ENCODE measurements at places on chromosomes 4 and X.
A peak's percentile ranks its signal among the peaks of the same experiment; 100 is the strongest.

- no peak for DNase-seq
Measured at GRCh38 chr4:100067255-100067654, 117.2 kb upstream of the H2AZ1 start.

DNA sequence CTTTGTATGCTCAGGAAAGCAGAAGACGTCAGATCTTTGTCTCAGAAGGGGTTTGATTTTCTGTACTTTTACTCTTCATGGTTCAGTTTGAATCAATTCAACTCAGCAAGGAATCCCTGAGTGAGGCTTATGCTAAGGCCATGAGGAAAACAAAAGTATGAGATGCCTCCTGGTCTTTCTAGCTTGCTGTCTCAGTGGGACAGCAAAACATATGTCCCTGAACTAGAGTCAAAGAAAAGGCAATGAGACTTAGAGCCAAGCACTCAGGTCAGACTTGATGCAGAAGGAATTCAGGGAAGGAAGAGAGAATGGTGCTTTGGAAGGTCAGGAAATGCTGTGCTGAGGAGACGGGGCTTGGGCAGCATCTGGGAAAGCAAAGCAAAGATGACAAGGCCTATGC lies 236.2 kb upstream of the SFRP2 start:
- no peak for DNase-seq

DNA sequence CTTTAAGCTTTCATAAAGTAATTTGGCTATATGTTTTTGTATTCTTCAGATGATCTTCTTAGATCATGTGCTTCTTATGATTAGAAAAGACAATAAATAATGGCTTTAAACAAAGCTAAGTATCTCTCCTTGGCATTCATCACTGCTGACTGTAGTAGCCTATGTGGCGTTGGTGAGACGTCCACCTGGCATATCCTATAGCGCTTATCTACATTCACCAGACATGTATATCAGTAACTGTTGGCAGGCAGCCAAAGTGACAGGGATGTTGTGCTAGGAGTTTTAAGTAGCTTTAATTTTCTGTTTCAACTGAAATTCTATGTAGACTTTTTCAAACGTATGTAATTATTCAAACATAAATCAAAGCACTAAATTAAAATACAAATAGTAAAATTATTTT lies 276.4 kb downstream of the IL15 start:
- no peak for DNase-seq

DNA sequence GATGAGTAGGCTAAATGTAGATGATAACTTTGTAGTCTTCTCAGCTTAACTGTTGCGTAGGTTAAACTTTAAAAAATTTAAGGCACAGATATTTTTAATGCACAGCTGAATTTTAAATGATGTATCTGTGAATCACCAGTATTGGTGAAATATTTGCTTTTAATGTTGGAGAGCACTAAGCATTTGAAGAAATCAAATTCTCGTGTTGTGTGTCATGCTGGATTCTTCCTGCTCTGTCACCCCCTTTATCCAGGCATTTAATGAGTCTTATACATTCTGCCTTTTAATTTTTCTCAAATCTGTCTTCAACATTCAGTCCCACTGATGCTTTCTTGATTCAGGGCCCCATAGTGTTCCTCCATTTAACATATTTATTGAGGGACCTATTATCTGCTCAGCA lies 76.7 kb downstream of the SLC4A4 start:
- no peak for DNase-seq

GRCh38 chr4:46804781-46805413 lies 104.1 kb downstream of the COX7B2 start:
- DNase-seq, result no peak

- DNase-seq, result peak; percentile 6
Measured at GRCh38 chr4:157075811-157076577, at the start of gene GLRB. GLRB (plus strand) TSS chr4:157076150; CDS start chr4:157078025, 1,875 bp downstream.

GRCh38 chr4:13836946-13837912 lies 209.7 kb upstream of the BOD1L1 start:
- no peak for DNase-seq

- DNase-seq, result no peak
Measured at GRCh38 chr4:186740822-186741221, 17.2 kb upstream of the FAT1 start.

DNA sequence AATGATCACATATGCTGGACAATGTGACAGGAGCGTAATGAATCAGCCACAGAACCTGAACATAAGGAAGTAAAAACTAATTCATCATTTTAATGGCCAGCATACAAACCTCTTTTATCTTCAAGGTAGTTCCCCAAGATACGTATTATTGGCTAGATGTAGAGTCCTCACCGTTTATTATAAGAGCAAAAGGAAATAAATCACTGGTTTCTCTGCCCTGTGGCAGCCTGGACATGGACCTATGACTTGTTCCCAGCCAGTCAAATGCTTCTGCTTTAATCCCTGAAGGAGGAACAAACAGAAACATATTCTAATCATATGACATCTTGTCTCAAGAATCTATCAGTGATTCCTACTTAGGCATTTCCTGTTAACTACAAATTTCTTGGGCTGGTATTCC lies 86.8 kb upstream of the FAM241A start:
- DNase-seq, result no peak

- DNase-seq, result no peak
Measured at GRCh38 chrX:95626748-95627147, 1057.9 kb upstream of the DIAPH2 start.

- DNase-seq, result no peak
Measured at GRCh38 chr4:86274642-86275041, 85.2 kb downstream of the MAPK10 start.

DNA sequence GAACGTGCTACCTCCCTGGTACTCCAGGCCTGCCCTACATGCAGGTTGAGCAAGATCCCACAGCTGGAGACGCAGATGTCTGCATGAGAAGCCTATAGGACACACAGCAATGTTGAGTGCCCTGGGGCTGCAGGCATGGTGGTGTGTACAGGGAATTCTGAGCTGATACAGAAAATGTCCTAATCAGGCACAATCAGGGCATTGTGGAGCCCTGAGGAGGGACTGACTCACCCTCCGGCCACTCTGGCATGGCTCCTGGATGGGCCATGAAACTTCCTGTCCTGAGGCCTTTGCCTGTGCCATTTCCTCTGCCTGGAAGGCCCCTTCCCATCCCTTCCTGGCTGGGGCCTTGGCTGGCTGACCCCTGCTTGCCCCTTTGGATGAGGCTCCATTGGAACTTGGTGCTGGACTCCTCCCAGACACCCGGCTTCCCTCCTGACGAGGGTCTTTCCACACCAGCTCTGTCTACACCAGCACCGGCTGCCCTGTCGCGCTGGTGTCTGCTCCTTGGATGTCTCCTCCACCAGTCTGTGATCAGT lies 16.7 kb upstream of the AFAP1 start:
- DNase-seq, result no peak

DNA sequence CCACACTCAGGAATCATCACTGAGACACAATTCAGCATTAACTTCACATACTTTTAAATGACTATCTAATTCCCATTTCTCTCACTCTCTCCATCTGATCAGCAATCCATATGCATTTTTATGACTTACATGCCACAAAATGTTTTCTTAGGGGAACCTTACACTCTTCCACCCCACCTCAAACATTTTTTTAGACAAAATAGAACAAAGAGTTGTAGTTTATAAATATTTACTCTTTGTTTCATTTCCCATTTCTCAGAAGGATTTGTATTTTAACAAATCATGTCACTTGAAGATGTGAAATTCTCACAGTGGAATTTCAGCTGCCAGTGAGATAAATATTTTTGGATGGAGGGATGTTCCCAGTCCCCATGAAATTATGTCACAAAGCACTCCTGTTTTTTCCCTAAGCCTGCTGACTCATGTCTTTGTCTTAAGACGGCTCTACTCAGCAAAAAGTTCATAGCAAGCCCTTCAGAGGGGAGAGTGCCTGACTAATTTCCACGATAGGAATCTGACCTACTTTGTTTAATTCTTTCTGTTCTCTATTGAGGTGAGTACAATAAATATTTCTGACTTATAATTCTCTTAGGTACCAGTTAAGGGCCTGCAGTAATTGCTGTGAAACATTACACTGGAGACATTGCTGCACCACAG lies 257.7 kb downstream of the THOC2 start:
- no peak for DNase-seq

DNA sequence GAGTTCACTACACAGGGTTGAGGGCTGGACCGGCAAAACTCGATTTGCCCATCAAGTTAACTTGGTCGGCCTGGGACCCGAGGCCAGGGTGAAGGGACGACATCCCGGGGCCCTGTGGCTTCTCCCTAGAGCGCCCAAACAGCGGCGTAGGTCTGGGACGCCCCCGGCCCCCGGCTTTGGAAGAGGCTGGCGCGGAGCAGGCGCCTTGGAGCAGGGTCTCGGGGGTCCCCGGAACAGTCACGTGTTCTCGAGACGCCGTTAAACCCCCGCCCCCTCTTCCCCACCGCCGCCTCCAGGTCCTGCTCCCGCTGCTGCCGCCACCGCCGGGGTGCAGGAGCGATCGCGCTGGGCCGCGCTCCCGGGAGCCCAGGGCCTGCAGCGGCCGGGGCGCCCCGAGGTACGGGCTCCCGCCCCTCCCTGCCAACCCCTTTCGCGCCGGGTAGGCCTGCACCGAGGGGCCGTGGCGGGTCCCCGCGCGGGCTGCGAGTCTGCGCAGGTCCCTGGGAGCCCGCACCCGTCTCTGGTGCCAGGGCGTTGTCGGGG lies at the start of gene NPY5R:
Gene NPY5R, plus strand, starts transcription at position 289 of the 543 bp plus-strand sequence. CDS start 6,382 bp downstream, outside the sequence.
- DNase-seq, result no peak

DNA sequence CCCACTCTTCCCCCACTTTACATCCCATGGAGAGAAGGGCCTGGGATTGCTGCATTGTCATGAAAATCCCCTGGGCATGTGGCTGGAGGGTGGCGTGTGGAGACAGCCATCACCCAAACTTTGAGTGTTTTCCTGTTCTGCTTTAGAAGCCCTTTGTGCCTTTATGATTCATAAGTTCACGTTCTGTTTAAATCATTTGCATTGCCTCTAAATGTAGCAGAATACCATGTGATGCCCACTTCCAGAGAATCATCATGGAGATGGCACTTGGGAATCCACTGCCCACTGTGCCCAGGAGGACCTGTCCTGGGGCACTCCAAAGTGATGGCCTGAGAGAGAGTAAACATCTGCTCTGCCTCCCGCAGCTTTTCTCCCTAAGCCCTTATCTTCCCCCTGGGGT lies 52.8 kb downstream of the MED28 start:
- peak; percentile 26 for DNase-seq

DNA sequence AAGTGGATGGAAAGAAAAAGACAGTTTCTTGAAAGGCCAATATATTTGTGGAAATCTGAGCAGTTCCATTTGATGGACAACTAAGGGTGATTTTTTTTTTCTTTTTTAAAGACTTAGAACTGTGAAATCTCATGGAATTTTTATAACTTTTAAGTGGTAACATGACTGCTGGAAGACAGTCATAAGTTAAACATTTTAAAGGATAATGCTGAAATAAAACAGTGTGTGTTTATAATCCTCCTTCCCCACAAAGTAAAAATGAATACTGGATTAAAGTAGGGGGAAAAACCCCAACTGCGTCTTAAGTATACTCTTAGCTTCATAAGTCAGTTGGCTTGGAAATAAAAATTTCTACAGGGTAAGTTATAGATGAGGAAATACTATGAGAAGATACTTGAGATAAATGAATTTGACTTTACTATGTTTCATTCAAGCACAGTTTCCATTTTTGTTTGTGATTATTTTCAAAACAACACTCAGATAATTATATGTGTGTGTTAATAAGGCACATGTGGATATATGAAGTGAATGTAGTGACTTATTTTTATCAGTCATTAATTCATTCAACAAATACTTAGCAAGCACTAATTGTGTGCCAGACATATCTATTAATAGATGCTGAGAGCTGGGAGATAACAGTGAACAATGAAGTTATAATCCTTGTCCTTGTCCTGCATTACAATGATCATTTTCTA lies 129.2 kb upstream of the ETNPPL start:
- no peak for DNase-seq

GRCh38 chr4:22850630-22851029 lies 157.9 kb downstream of the GBA3 start:
- DNase-seq, result no peak

DNA sequence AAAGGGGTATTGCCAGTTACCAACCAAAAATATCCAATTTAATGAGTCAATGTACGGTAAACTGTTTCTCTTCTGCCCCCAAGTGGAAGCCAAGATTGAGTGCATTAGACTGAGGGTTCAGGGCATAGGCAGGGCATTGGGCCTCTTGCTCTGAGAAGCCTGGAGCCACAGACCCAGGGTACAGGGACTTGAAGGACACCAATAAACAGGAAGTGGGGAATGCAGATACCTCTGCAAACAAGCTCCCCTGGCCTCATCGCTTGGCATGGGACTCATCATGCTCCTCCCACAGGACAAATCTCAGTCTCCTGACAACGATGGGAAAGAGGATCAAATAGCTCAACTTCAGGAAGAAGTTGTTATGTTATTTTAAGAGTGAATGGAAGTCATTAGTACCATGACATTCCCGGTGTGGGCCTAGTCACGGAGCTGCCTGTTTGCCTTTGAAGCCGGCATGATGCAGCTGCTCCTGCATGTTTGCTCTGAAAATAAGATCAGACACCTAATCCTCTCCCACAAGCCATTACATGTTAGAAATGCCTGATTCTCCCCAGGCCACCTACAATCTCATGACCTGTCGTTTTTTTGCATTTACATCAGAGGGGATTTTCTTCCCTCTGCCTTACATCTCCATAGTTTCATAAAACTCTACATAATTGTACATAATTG lies 224.2 kb downstream of the RCHY1 start:
- no peak for DNase-seq

DNA sequence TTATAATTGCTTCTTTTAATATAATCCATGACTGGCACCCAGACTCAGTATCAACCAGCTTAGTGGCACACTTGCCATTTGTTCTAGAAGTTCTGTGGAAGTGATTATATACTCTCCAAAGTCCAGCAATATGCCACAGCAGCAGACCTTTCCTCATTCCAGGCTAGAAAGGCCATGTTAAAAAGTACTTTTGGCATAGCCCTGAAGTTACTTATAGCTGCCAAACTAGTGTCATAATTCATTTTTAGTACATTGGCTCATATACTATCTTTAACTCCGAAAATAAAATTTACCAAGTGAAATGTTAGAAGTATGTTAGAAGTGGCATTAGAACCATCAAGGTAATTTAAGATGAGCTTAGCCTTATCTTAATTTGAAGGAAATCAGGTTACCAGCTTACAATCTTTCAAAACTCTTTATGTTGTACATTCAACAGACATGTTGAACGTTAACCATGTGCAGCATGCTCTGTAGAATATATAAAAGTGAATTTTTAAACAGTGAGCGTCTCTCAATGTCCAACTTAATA lies 714.2 kb upstream of the LCORL start:
- no peak for DNase-seq

- DNase-seq, result no peak
Measured at GRCh38 chrX:69386681-69387080, 117.4 kb upstream of the NALF2 start.

- DNase-seq, result peak; percentile 79
Measured at GRCh38 chr4:25500626-25501316, 123.7 kb downstream of the ANAPC4 start.

- no peak for DNase-seq
Measured at GRCh38 chr4:112130906-112131305, 14.3 kb upstream of the FAM241A start.

DNA sequence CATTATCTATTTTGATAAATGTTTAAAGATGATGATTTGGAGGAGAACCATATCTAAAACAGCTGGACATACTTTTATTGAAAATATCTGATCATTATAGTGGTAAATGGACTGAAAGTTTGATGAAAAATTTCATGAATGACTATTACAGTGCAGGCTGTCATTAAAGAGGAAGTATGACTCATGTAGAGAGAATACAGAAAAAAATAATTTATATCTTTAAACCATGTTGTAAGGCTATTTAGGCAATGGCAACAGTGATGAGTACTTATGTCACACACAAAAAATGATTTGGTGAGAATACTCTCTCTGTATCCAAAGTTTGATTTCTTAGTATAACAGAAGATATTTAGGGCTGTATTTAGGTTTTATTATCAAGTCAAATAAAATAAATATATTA lies 3.9 kb upstream of the GLRB start:
- DNase-seq, result no peak

- DNase-seq, result no peak
Measured at GRCh38 chr4:122131562-122132157, 20.5 kb upstream of the BLTP1 start.
